NCI-H1048 (cell line): ENCODE measurements at places on chromosomes 5 and 9.

- no peak for DNase-seq
Observed at GRCh38 chr5:156051972-156052371, 275.0 kb upstream of the SGCD start.

GRCh38 chr5:139895647-139896046 is 100.0 kb downstream of the PSD2 start:
- no peak for DNase-seq

- DNase-seq = no peak
Observed at GRCh38 chr5:99815-100214, 7.8 kb downstream of the PLEKHG4B start.

GRCh38 chr9:93186215-93186945 is 2.4 kb downstream of the WNK2 start:
- no peak for DNase-seq

GRCh38 chr5:174945853-174946252 is 221.5 kb downstream of the MSX2 start:
- DNase-seq = no peak

DNA sequence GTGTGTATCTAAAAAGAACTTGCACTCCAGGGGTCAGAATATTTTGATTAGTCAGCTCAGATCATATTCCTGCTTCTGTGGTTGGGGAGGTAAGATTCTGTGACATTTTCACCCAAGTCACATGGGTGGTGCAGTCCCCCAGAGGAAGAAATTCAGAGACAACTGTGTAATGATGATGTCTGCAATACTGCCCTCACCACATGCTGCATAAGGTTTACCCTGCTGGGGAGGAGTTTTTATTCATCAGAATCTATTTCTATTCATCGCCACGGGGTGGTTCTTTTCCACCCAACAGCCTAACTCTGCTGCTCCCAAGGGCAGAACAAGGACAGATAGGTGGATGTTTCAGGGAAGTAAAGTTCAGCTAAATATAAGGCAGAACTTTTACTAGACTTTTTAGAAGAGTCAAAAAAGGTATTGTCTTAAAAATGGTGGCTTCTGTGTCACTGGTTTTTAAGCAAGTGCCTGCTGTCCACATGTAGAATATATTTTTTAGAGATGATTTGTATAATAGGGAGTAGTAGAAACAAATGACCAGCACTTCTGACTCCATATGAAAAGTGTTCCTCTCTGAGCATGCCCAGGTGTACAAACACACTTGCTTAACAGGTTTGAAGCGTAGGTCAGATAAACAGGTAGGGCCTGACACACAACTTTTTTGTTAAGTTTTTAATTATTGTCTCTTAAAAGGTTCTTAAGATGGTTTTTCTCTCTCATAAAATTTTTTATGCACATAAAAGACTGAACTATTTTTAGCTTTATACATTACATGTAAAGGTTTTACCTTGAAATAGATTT is 352.7 kb downstream of the LRRC70 start:
- DNase-seq = no peak

GRCh38 chr5:99441235-99441634 is 512.4 kb upstream of the CHD1 start:
- DNase-seq = no peak

- no peak for DNase-seq
Observed at GRCh38 chr5:173745557-173745956, 129.1 kb upstream of the BOD1 start.

GRCh38 chr9:133803028-133803585 is 65.0 kb upstream of the SARDH start:
- DNase-seq = no peak

DNA sequence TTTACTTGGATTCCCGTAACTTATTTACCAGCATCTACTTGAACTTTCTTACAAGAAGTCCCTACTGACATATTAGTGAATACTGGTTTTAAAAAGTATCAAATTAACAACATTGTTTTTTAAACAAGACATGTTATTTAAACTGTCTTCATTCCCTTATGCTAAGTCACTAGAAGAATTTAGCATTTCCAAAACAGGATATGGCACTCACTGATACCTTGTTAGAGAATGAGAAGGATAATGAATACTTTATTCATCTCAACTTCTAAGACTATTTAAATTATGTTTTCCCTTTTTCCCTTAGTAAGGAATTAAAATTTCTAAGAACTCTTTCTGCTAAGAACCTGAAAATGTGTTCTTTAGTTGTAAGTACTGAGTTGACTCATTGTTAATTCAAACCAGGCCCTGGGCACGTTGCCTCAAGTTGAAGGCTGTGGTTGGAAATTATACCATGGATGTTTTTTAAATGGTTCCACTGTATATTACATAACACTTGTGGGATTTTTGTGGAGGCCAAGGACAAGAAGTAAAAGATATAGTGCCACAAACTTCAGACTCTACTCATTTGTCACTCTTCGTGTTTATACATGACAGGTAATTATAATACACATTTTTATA is 219.0 kb upstream of the EDIL3 start:
- no peak for DNase-seq

DNA sequence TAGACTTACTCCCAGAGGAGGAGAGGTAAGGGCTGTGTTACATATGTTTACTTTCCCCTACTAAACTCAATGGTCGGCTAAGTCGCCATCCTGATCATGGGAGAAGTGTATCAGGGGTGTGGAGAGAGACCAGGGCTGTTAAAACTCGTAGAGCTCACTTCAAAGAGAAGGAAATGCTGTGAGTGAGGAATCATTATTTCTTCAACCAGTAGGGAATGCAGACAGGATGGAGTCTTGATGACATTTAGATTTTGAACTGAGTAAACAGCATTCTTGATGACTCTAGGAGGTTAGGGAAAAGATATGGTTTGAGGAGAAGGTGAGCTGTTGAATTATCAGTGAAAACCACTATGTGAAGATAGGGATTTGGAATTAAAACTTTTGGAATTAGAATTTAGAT is 17.3 kb downstream of the RECK start:
- DNase-seq = no peak

DNA sequence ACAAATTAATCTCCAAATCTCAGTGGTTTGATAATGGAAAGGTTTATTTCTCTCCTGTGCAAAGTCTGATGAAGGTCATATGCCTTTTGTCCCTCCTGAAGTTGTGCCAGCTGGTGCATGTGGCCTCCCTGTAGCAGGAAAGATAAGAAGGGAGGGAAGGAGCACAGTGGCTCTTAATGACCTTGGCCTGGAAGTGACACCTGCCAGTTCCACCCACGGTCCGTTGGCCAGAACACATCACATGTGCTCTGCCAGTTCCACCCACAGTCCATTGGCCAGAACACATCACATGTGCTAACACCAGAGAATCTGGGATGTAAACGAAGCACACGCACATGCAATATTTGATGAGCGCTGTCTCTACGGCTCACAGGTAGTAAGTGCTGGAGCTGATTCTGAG is 130.9 kb downstream of the DOCK2 start:
- no peak for DNase-seq

- no peak for DNase-seq
Observed at GRCh38 chr5:143678148-143678905, 133.6 kb upstream of the HMHB1 start.

- DNase-seq = no peak
Observed at GRCh38 chr5:33995865-33996264, 11.4 kb upstream of the SLC45A2 start.

DNA sequence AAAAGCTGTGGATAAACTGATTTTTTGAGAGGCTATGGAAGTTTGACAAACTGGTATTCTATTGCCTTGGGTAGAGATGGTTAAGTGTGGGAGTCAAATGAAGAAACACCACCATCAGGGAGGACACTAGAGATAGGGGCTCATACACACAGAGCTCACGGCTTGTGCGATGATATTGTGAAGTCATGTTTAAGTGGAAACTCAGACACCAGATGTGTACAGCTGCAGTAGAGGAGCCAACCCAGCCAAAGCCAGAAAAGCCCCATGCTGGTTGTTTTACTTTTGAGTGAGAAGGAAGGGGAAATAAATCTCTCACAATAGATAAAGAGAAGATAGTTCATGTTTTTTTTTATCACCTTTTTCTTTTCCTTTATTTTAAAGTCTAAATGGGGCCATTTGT is 377.7 kb downstream of the DMRT2 start:
- DNase-seq = no peak

DNA sequence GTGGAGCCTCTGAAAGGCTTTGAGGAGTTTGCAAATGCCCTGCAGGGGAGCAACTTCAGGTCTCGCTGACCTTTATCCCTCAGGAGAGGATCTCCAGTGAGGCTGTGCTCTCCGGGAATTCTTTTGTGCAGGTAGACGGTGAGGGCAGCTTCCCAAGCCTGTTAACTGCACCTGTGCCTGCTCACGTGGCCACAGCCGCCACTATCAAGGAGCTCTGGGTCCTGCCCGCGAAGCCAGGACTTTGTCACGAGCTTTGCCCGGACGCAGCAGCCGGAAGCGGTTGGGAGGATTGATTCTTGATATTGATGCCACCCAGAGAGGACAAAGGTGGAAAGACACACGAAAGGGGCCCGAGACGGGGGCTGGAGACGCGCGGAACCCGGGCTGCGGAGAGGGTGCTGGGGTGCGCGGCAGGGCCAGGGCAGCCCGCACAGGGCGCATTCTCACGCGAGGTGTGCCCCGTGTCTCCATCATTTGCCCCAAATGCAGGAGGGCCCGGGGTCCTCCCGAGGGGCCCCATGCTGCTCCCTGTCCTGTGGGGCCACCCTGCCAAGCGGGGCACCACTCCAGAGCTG is 18.2 kb downstream of the SLC9A3 start:
- DNase-seq = no peak

GRCh38 chr9:110994771-110995241 is 43.5 kb downstream of the LPAR1 start:
- no peak for DNase-seq

- DNase-seq = no peak
Observed at GRCh38 chr5:2896371-2897275, 145.1 kb upstream of the IRX2 start.

- DNase-seq = no peak
Observed at GRCh38 chr5:6261256-6261655, 117.1 kb downstream of the MED10 start.

GRCh38 chr5:71910741-71911140 is 191.7 kb downstream of the CARTPT start:
- no peak for DNase-seq
